Smooth muscle cell of bladder (primary cell): ENCODE measurements at places on chromosomes 6 and 20. TPM values are rescaled to one million over a fixed set of nuclear protein-coding genes. Genes with fewer than 3 reads are reported as not detected.

Gene PRKN
- 1.1 and 2.0 TPM in 2 replicates for total RNA-seq

Gene GRIK2
- total RNA-seq, result 1.3 and 3.5 TPM in 2 replicates

Gene CDSN
- under 0.01 TPM in 1 of 2 replicates, not detected in the other for total RNA-seq

Gene GSTA2
- total RNA-seq, result not detected in 2 replicates

Gene RIPOR2
- 1.1 TPM in 2 replicates for total RNA-seq

Gene CALHM4
- total RNA-seq, result not detected in 2 replicates

Gene GCNT2
- total RNA-seq, result under 0.01 TPM in 1 of 2 replicates, not detected in the other

Gene MICA
- total RNA-seq, result 76.7 and 80.9 TPM in 2 replicates

Gene MYH7B
- total RNA-seq, result under 0.01 and 0.18 TPM in 2 replicates

Gene C6orf132
- total RNA-seq, result 0.46 and 0.71 TPM in 2 replicates

Gene JPH2
- 0.43 and 4.4 TPM in 2 replicates for total RNA-seq

Gene SIRPD
- not detected in 2 replicates for total RNA-seq

Gene MYL9
- total RNA-seq, result 6.8 and 13.9 TPM in 2 replicates

Gene ERVFRD-1
- total RNA-seq, result not detected in 2 replicates

Gene DDO
- 1.2 and 1.3 TPM in 2 replicates for total RNA-seq

Gene RPP40
- 9.2 and 11.8 TPM in 2 replicates for total RNA-seq

Gene TP53TG5
- under 0.01 TPM in 1 of 2 replicates, not detected in the other for total RNA-seq

Gene SEMG1
- not detected in 2 replicates for total RNA-seq

Gene CTAGE9
- not detected in 2 replicates for total RNA-seq

Gene TJAP1
- 7.4 and 9.3 TPM in 2 replicates for total RNA-seq

Gene REM1
- total RNA-seq, result 0.09 TPM in 1 of 2 replicates, not detected in the other

Gene RCAN2
- total RNA-seq, result 3.7 and 4.2 TPM in 2 replicates

Gene TBC1D7
- total RNA-seq, result 15.1 and 24.2 TPM in 2 replicates

Gene C6orf15
- total RNA-seq, result not detected in 2 replicates

Gene GSTA1
- total RNA-seq, result not detected in 2 replicates

Gene SDHAF4
- 4.4 and 6.4 TPM in 2 replicates for total RNA-seq

Gene OR2H2
- total RNA-seq, result not detected in 2 replicates

Gene TMEM14A
- total RNA-seq, result 18.5 and 21.2 TPM in 2 replicates

Gene CLIC5
- total RNA-seq, result 0.09 TPM in 1 of 2 replicates, not detected in the other

Gene TRMT6
- 5.8 and 7.5 TPM in 2 replicates for total RNA-seq

Gene PPP1R14C
- total RNA-seq, result 0.28 and 0.65 TPM in 2 replicates

Gene KHDC1L
- not detected in 2 replicates for total RNA-seq

Gene MPC1
- 19.3 and 24.6 TPM in 2 replicates for total RNA-seq

Gene MMP24
- total RNA-seq, result 0.14 and 0.37 TPM in 2 replicates

Gene BNIP5
- not detected in 2 replicates for total RNA-seq

Gene GPX5
- total RNA-seq, result not detected in 2 replicates

Gene SAMD5
- 0.43 and 0.92 TPM in 2 replicates for total RNA-seq

Gene PNLDC1
- 0.74 TPM in 1 of 2 replicates, not detected in the other for total RNA-seq

Gene LY6G6D
- not detected in 2 replicates for total RNA-seq

Gene PTCRA
- not detected in 2 replicates for total RNA-seq

Gene SAMD3
- 4.1 and 11.8 TPM in 2 replicates for total RNA-seq

Gene MAS1
- under 0.01 and 0.09 TPM in 2 replicates for total RNA-seq

Gene RFX6
- total RNA-seq, result not detected in 2 replicates
